ENCODE measurements at places on chromosomes 1 and 21.

- no peak for DNase-seq
Observed at GRCh38 chr1:214635506-214635905, 32.5 kb downstream of the CENPF start.

- DNase-seq = no peak
Observed at GRCh38 chr1:92299477-92300150, 755 bp downstream of the RPAP2 start.

DNA sequence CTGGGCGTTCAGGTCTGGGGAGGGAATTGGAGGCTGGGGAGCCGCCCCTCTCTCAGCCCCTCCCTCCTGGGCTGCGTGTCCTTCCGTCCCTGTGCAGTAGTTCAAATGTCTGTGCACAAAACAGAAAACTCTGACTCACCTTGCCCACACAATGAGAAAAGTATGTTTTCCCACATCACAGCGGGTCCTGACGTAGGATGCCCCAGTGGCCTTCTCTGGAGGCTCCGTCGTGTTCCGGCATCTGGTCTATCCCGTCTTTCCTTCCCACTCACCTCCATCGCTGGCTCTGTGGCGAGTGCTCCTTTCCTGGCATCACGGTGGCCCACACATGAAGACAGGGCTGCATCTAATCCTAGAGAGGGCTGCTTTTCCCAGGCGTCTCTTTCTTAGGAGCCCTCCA is 224.0 kb downstream of the KAZN start:
- no peak for DNase-seq

DNA sequence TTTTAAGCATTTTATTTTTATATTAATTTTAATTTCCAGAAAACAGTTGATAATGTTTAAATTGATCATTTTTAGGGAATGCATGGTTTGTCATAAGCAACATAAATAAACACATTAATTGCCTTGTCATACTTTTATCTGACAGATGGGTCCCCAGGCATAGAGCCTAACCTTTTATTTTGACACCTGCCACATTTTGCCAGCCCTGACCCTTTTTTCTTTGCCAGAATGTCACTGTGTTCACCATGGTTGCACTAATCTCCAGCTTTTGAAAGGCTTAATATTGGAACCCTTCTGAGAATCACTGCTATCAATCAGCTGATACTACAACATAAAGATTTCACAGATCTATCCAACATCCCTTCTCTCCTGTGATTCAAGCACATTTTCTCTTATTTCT is 56.0 kb upstream of the DPYD start:
- no peak for DNase-seq

DNA sequence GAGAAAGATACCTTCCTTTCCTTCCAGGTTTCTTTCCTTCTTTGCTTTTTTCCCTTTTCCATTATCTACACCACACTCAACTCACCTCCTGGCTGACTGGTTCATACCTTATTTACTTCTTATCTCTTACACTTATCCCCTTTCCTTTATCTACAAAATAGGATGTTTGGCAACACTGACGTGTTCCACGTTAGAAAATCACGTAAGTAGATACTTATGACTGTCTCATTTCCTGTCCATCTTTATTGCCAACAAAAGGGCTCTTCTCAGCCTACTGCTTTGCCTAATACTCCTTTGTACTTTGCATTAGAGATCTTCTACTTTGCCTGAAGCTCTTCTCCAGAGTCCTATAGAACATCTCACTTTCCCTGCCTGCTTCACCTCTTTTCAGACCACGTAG is 25.1 kb downstream of the SYNJ1 start:
- no peak for DNase-seq

DNA sequence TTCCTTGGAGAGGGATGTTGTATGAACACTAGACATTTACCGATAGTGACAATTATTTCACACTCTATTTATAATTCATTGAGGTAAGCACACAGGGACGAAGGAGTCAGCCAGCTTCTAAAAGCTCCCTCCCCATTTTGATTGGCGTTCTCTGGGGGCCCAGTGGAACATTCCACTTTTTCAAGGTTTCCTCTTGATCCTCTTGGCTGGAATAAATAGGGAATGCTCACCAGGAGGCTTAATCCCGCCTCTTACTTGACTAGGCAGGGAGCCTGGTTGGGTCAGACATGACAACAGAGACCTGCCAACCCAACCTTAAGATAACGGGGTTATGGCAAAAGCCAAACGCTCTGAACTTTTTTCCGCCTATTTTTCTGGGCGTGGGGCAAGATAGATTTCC is 974 bp downstream of the ACTN2 start:
- DNase-seq = no peak

GRCh38 chr1:116819081-116819480 is 64.9 kb downstream of the CD2 start:
- no peak for DNase-seq

Data from activated CD4-positive, alpha-beta T cell treated with anti-CD3 and anti-CD28 coated beads, Interleukin-2, amount 50 U/mL, for 1 hour (primary cell).